ENCODE measurements at places on chromosomes 7 and 10. TPM values are rescaled to one million over a fixed set of nuclear protein-coding genes. Genes with fewer than 3 reads are reported as not detected.

GRCh38 chr10:102287538-102287937 lies 42.2 kb downstream of the GBF1 start:
- DNase-seq: no peak

DNA sequence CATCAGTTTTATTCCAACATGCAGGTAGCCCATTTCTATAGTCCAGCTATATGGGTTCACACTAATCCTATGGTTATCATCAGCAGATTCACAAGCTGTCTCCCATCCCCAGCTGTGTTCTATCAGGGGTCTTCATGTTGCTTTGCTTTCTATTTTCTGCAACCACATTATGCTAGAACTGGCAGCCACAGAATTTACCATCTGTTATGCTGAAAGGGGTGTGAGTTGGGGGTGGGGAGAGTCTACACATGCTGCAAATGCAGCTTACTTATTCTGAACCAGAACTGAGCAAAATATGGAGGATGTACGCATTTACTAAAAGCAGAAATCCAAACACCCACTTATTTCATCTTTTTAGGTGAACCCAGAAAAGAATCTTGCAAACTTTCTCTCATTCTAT lies 32.9 kb downstream of the SHTN1 start:
- DNase-seq: no peak

GRCh38 chr7:143299840-143300239 lies 11.7 kb downstream of the CASP2 start:
- DNase-seq: no peak

DNA sequence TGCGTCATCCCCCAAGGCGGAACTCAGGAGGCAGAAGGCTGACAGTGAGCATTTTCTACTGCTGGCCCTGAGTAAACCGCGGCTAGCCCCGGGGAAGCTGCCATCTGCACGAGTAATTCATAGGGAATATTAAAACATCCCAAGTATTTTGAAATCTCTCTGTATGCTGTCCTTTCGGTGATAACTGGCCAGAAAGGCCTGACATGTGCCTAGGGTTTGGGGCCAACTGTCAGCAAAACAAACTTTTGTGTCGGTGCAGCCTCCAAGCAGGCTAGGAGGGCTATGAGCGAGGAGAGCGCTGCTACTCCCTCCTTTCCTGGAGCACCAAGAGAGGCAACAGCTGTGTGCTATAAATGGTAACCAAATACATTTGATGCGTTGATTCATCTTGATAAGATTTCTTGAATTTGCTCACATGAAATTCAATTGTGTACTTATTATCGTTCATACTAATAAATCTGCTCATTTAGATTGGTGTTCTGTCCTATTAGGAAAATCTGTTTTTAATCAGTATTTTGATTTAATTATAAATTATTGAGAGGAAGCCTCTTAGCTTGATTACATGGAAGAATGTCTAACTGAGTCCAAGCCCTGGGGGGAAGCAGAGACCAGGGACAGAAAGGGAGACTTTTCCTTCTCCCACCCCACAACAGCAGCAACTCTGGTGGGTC lies 124.4 kb upstream of the NPS start:
- DNase-seq: no peak

DNA sequence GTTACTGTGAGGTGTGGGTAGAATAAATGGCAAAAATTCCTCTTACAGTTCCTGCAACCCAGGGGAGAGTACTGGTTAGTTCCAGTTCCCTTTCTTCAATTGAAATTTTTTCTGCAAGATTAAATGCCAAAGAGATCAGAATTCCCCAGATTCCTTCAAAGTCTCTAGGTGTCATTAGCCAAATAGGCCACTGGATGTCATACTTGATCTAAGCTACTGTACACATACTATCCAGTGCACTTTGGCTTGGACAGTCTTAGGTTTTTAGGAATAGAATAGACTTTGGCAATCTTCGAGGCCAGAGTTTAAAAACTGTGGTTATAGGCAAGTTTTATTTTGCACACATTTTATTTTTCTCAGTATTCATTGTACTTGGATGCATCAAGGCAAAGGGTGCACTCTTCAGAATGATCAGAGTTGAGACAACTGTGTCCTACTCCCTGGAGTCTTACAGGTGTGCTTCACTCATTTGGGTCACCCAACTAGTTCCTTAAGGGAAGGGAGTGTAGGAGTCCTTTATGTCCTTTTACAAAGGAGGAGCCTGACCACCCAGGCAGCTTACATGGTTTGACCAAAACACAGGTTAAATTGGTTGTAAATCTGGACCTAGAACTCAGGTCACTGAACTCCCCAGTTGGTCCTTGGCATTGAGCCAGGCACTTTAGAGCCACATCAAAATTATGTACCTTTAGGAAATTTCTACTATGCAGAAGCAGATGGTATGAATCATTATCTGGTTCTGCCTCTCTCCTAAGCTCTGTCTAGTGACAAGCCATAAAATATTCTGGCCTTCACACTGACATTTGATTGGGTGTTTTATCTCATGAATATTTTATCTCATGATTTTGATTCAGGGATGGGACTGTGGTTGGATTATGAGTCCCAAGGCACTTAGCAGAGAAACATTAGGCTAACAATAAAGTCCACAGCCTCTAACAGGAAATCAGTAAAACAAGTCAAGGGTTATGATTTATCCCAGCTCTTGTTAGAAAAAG lies 49.5 kb downstream of the ASAH2B start:
- no peak for DNase-seq

DNA sequence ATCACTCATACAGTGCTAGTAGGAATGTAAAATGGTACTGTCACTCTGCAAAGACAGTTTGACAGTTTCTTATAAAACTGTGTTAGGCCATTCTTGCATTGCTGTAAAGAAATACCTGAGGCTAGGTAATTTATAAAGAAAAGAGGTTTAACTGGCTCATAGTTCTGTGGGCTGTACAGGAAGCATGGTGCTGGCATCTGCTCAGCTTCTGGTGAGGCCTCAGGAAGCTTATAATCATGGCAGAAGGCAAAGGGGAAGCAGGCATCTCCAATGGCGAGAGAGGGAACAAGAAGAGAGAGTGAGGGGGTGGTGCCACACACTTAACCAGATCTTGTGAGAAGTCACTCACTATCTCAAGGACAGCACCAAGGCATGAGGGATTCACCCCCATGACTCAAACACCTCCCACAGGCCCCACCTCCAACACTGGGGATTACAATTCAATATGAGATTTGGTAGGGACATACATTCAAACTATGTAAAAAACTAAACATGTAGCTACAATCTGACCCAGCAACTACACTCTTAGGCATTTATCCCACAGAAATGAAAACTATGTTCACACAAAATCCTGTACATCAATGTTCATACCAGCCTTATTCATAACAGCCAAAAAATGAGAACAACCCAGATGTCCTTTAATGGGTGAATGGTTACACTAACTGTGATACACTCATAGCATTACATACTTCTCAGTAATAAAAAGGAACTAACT lies 5.0 kb downstream of the ALDH18A1 start:
- no peak for DNase-seq

- no peak for DNase-seq
These were observed 154.0 kb downstream of the TCF7L2 start for GRCh38 chr10:113104047-113104446.

DNA sequence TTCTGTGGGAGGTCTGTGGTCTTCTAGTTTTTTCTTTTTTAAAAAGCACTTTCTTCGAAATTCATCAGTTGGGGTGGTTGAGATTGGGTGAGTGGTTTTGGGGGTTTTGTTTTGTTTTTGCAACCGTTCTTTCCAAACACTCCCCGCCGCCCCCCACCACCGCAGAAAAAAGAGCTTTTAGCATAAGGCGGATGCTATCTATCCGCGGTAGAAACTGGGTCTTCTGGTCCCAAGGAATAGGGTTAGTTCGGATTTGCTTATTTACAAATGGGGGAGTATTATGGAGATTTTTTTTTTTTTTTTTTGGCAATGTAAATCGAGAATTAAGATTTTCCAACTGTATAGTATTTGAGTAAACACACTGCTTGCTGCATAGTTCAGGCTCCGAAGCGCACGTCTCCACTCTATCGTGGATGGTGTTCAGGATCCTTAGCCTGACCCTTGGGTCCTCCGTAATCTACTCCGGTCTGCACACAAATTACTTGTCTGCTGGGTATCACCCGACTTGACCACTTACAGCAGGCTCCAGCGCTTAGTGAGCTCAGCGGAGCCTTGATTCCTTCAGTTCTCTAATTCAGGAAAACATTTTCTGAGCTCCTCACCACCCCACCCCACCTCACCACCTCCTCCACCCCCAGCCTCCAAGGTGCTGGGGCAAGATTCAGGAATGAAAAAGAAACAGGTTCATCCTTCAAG lies 757 bp upstream of the NRCAM start:
- no peak for DNase-seq

- no peak for DNase-seq
These were observed 63.2 kb upstream of the TOMM7 start for GRCh38 chr7:22885797-22886261.

- DNase-seq: no peak
These were observed 85.6 kb upstream of the IMMP2L start for GRCh38 chr7:111647881-111648280.

DNA sequence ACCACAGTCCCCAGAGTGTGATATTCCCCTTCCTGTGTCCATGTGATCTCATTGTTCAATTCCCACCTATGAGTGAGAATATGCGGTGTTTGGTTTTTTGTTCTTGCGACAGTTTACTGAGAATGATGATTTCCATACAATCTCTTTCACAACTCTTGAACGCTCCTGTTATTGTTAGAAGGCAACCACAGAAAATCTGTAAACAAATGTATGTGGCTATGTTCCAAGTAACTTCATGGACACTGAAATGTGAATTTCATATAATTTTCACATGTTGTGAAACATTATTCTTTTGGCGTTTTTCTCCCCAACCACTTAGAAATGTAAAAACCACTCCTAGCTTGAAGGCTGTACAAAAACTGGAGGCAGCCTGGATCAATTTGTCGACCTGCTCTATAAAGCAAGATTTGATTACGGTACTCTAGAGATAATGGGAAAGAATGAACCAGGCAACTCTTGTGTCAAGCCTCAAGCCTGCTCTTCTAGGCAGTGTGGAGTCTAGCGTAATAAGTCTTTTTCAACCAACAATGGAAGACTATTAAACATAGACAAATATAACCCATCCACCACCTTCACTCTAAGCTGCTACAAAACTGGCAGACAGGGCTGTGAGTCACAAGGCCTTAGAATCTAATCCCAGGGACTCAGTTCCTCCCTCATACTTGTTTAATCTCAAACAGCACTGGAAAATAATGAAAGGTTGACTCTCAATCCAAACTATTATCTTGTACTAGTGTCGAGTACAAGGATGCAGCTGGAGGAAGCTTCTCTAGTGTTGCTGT lies 22.7 kb downstream of the ARL3 start:
- no peak for DNase-seq

- no peak for DNase-seq
These were observed 43.1 kb downstream of the AMZ1 start for GRCh38 chr7:2730846-2731770.

DNA sequence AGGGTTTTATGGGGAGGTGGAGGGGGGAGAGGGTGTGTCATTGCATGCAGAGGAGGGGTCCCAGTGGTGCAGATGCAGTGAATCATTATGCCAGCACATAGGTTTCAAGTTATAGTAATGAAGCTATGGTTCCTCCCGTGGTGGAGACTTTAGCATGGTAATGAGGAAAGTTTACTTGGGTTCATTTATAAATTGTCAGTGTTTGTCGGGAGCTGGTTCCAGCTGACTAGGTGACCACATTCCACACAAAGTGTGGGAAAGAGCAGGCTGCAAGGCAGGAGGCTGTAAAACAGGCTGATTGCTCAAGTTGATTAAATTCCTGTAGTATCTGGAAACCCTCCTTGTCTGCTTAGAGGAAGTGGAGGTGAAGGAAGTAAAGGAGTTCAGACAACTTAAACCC lies 78.9 kb downstream of the SRI start:
- no peak for DNase-seq

GRCh38 chr7:29042824-29043231 lies 84.7 kb upstream of the TRIL start:
- no peak for DNase-seq

- no peak for DNase-seq
These were observed 171.4 kb downstream of the ARID5B start for GRCh38 chr10:62072901-62073300.

- no peak for DNase-seq
These were observed 146.1 kb upstream of the TCF7L2 start for GRCh38 chr10:112803961-112804401.

DNA sequence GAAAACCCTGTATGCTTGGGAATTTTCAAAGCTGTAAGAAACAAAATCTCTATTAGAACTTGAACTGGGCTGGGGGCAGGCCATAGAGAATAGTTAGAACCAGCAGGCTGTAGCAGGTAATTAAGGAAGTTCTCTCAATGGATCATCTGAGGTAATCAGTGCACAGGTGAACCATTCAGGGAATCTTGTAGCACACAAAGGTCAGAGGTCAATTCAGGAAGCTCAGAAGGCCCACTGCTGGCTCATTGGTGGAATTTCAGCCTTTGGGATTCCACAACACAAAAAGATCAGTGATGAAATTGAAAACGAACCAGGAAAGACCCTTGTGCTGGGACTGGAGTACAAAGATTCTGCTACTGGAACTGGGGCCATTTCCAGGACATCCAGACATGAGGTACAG lies 82.0 kb downstream of the TMEM168 start:
- no peak for DNase-seq

DNA sequence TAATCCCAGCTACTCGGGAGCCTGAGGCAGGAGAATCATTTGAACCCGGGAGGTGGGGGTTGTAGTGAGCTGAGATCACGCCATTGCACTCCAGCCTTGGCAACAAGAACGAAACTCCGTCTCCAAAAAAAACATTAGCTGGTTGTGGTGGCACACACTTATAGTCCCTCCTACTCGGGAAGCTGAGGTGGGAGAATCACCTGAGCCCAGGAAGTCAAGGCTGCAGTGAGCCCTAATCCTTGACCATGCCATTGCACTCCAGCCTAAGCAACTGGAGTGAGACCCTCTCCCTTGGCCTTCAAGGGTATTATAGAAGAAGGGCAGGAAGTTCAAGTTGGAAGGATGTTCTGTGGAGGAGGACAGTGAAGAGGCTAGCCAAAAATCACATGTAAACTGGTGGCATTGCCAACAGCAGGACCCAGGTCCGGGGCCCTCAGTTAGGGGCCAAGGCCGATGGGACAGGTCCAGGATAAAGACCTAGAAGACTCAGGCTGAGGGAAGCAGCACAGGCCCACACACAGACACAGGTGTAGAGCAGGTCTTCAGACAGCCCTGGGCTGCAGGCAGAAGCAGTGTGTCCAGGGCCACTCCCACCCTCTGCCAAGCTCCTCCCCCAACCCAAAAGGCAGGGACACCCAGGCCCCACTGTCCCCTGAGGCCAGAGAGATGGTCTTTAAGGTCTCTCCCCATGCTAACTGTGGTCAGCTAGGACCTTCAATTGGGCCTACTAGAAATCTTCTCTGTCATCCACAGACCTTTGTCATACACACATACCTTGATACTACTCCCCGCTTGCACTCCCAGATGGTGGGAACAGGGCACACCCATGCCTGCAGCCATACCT lies 8.4 kb upstream of the SAMD8 start:
- DNase-seq: no peak

- DNase-seq: no peak
These were observed 11.7 kb downstream of the RPA3 start for GRCh38 chr7:7706556-7707172.

GRCh38 chr7:98135984-98136383 lies 29.3 kb downstream of the LMTK2 start:
- DNase-seq: no peak

GRCh38 chr7:147869456-147869855 lies 721.1 kb upstream of the C7orf33 start:
- no peak for DNase-seq

GRCh38 chr7:148435715-148436114 lies 154.9 kb upstream of the C7orf33 start:
- DNase-seq: no peak

The CABCOCO1 gene
- 0.19 TPM for polyA plus RNA-seq

The AKR1C2 gene
- polyA plus RNA-seq: 10.3 TPM

The FAM25A gene
- polyA plus RNA-seq: not detected

The PLPP4 gene
- 0.10 TPM for polyA plus RNA-seq

The H2BK1 gene
- not detected for polyA plus RNA-seq

The MYL10 gene
- polyA plus RNA-seq: 23.1 TPM

The CPA4 gene
- polyA plus RNA-seq: 2.2 TPM

The FAM237B gene
- 0.06 TPM for polyA plus RNA-seq
